ENCODE measurements at places on chromosomes 5 and 9. TPM values are rescaled to one million over a fixed set of nuclear protein-coding genes. Genes with fewer than 3 reads are reported as not detected.

The NUTM2F gene
- total RNA-seq = not detected

The SEMA4D gene
- total RNA-seq = 0.09 TPM

The B4GALT1 gene
- 19.9 TPM for total RNA-seq

The SH3TC2 gene
- 0.34 TPM for total RNA-seq

The BNIP1 gene
- 22.1 TPM for total RNA-seq

The CATSPER3 gene
- total RNA-seq = 0.16 TPM

The DOCK8 gene
- total RNA-seq = 0.32 TPM

The PTRH1 gene
- 17.3 TPM for total RNA-seq

The KCTD16 gene
- 0.26 TPM for total RNA-seq

The EGFL7 gene
- total RNA-seq = 8.7 TPM

Measured in bronchial smooth muscle cell (primary cell).